Anterior cingulate cortex (tissue), 58 donors: ENCODE measurements at places on chromosomes 2 and 18.

- no peak for DNase-seq
Observed at GRCh38 chr18:3595369-3596273, 145.6 kb downstream of the TGIF1 start.

GRCh38 chr2:146806364-146807005 is 1038.3 kb upstream of the ACVR2A start:
- DNase-seq: no peak

DNA sequence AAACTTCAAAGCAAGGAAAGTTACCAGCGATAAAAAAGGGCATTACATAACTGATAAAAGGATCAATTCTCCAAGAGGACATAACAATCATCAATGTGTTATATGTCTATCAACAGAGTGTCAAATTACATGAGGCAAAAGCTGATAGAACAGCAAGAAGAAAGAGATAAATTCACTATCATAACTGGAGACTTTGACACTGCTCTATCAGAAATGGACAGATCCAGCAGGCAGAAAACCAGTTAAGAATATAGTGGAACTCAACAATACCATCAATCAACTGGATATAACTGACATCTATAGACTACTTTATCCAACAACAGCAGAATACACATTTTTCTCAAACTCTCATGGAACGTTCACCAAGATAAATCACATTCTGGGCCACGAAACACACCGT is 65.0 kb downstream of the ROCK2 start:
- no peak for DNase-seq

GRCh38 chr2:210004881-210005280 is 2.4 kb downstream of the RPE start:
- no peak for DNase-seq

DNA sequence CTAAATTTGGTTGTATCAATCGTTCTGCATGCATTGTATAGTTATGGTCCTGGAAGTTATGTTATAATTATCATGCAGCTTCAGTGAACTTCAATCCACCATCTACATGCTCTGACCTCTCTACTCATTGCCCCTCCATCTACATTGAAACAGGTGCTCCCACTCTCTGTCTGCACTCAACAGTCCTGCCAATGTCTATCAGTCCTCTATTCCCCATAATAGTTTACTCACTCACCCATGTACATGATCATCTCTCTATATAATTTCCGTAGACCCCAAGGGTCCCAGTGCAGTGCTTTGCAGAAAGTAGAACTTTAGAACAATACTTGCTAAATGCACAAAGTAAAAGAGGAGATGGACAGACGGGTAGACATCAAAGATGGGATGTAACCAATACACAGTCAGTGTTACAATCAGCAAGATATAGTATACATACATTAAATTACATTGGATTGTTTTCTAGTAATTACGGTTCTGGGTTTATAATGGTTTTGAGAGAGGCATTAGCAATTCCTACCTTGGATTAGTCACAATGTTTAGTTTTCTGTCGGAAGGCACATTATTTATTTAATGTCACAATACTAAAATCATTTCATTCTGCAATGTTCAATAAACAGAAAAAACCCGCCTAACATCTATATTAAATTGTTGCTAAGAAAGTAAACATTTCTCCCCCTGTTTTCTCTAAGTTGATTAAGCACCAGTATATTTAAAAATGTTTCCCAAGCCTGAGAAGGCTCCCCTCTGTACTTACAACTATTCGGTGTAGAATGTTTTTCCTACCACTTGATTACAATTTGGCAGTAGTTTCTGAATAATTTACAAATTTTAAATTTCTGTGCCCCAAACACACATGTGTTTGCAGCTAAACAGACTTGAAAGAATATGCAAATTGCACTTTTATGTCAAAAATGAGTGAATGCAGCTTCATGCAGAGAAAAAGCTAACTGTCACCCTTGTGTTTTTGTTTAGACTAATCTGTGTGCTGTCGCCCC is 94.4 kb upstream of the SIX2 start:
- no peak for DNase-seq

- no peak for DNase-seq
Observed at GRCh38 chr2:71879509-71880184, 268.0 kb downstream of the CYP26B1 start.

- no peak for DNase-seq
Observed at GRCh38 chr2:144504218-144504641, 15.7 kb downstream of the ZEB2 start.

- no peak for DNase-seq
Observed at GRCh38 chr2:96558061-96558460, 21.5 kb downstream of the ARID5A start.

DNA sequence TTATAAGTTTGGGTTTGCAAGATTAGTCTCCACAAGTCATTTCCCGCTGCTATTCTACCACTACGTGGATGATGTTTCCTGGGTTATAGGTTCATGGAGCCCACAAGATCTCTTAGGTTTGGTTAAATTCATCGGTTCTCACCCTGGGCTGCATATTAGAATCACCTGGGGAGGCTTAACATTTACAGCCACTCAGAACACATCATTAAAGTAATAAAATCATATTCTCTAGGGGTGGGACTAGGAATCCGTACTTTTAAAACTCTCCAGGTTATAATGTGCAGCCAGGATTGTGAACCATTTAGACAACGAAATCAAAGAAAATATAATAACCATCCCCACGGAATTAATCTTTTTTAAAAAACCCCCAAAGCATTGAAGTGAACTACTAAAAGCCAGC is 167.7 kb downstream of the ACTR3 start:
- DNase-seq: no peak

DNA sequence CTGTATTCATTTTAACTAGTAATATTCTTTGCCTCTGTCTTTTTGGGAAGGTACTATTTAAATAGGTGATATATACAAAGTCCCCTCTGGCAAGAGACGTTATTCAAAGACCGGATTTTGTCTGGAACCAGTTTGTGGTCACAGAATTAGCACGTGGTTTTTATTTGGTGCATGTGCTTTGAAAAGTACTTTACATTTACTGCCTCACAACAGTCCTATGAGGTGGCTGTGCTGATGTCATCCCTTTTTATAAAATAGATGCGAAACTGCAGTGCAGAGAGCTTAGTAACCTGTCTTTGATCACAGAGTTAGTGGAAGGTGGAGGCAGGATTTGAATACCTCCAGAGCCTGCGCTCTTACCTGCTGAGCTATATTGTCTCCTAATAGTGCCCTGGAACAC is 4.0 kb downstream of the LPIN1 start:
- no peak for DNase-seq

GRCh38 chr18:68713131-68713530 is 1.8 kb downstream of the TMX3 start:
- no peak for DNase-seq

GRCh38 chr2:138493334-138493733 is 8.2 kb upstream of the SPOPL start:
- DNase-seq: no peak

- no peak for DNase-seq
Observed at GRCh38 chr2:7077660-7078267, 160.6 kb downstream of the RNF144A start.

- no peak for DNase-seq
Observed at GRCh38 chr2:7906431-7906830, 775.4 kb upstream of the ID2 start.

DNA sequence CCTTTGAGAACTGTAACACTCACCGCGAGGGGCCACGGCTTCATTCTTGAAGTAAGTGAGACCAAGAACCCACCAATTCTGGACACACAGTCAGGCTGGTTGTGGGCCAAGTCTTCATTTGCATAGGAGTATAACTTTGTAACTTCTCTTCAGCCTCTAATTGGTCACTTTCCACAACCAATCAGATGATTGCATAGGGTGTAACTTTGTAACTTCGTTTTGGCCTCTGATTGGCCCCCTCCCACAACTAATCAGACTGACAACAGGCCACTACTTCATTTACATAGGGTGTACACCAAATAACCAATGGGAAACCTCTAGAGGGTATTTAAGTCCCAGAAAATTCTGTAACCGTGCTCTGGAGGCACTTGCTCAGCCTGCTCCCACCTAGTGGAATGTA is 77.5 kb upstream of the TCF4 start:
- no peak for DNase-seq

DNA sequence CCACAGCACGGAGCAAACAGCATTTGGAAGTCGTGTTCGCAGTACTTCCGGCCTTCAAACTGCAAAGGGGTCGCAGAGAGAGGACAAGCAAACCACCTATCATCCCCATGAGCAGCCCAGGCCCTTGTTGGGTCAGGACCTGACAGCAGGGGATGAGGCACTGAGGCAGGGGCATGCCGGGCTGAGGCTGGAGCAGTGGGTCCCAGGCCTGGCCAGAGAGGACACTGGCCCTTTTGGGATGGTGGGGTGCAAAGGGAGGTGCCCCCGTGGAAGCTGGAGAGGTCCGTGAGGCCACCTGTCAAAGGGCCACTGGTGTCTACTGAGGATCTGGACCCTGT is 8.9 kb downstream of the GPR17 start:
- DNase-seq: no peak

GRCh38 chr2:106094131-106094841 is 99.8 kb downstream of the UXS1 start:
- DNase-seq: no peak

- no peak for DNase-seq
Observed at GRCh38 chr2:105607920-105608504, 136.7 kb upstream of the NCK2 start.

GRCh38 chr2:72789241-72789640 is 36.6 kb downstream of the EXOC6B start:
- no peak for DNase-seq

GRCh38 chr2:88212251-88212790 is 42.2 kb downstream of the THNSL2 start:
- DNase-seq: no peak

GRCh38 chr18:61655630-61656029 is 237.2 kb downstream of the RNF152 start:
- DNase-seq: no peak

DNA sequence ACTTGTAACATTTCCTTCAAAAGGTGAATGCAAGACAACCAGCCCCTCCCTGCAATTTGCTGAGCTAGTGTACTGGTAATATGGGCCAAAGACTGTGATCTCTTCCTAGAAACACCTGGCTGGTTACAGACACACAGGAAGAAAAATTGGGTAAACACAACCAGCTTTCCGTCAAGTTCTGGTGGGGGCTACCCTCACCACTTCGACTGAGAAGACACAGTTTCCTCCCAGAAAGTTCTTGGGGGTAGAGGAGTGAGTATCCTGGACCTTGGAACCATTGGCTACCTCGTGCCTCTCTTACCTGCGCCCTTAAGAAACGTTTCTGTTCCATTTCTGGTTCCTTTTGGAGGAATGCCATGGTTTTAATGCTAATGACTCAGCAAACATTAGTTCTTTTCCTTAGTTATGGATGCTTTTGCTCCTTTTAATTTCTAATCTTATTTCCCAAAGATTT is 120.9 kb upstream of the DLX2 start:
- DNase-seq: no peak

DNA sequence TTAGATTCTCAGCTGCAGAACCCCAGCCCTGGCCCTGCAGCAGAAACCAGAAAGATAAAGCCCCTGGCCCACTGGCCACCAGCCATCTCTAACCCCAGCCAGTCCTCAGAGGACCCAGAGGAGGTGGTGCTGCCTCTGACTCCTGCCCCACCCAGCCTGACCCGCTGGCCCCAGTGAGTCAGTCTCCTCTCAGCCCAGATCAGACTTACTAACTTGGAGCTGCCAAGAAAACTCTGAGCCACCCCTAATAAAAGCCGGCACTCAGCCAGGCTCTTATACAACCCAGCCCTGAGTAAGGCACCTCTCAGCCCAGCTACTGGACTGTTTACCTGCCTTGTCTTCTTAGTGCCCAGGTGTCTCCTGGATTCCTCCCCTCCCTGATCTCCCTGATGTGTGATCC is 2.0 kb downstream of the SLC14A2 start:
- DNase-seq: no peak

DNA sequence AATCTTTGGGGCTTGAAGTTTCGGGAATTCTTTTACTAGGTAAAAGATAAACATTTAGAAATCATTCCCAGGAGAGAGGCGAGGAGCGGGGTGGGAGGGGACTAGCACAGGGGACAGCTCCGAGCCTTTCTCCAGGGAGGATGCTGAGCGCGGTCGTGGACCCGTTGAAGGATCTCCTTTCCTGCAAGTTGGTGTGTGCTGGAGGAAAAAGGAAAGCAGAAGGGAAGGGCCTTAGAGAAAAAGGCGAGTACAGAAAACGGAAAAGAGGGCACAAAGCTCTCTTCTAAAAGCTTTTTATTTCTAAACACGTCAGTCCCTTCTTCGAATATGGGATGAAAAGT is 640 bp downstream of the SLC39A6 start:
- DNase-seq: no peak

- DNase-seq: no peak
Observed at GRCh38 chr2:24353973-24354372, 6.4 kb downstream of the ITSN2 start.

- no peak for DNase-seq
Observed at GRCh38 chr2:26969077-26969844, 1.2 kb upstream of the MAPRE3 start.

DNA sequence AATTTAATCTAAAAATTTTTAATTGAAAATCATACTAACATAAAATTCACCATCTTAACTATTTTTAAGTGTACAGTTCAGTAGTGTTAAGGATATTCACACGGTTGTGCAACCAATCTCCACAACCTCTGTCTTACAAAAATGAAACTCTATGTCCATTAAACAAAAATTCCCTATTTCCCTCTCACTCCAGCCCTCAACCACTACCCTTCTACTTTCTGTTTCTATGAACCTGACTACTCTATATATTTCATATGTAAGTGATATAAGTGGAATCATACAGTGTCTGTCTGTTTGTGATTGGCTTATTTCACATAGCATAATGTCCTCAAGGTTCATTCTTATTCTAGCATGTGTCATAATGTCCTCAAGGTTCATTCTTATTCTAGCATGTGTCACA is 34.3 kb upstream of the OSBPL6 start:
- DNase-seq: no peak

- no peak for DNase-seq
Observed at GRCh38 chr2:159585622-159586021, 30.7 kb downstream of the BAZ2B start.

DNA sequence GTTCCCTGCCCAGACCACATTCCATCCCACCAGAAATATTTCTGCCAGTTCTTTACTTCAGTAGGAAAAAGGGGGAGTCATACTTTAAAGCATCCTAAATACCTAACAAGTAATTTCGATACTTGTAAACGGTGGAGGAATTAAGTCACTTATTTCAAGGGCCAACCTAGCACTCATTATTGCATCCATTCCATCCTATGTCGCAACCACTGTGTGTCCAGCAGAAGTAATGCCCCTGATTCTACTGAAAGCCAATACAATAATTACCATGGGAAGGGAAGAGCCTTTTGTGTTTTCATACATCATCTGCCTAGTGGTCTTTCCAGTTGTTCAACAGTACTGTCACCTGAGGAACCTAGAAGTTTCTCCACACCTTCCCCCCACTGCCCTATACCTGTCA is 12.5 kb downstream of the SERPINB8 start:
- no peak for DNase-seq

- DNase-seq: no peak
Observed at GRCh38 chr18:31648966-31649429, 35.4 kb downstream of the B4GALT6 start.

GRCh38 chr2:150729495-150729955 is 242.1 kb upstream of the RND3 start:
- DNase-seq: no peak

GRCh38 chr2:31322371-31322770 is 88.4 kb downstream of the EHD3 start:
- no peak for DNase-seq
